ENCODE measurements at places on chromosomes 16 and 17.

- peak; percentile 4 for DNase-seq
Observed at GRCh38 chr17:1562176-1562643, 382 bp downstream of the PITPNA start.

GRCh38 chr16:87042551-87043230, 274.5 kb downstream of the C16orf95 start:
- DNase-seq: no peak

DNA sequence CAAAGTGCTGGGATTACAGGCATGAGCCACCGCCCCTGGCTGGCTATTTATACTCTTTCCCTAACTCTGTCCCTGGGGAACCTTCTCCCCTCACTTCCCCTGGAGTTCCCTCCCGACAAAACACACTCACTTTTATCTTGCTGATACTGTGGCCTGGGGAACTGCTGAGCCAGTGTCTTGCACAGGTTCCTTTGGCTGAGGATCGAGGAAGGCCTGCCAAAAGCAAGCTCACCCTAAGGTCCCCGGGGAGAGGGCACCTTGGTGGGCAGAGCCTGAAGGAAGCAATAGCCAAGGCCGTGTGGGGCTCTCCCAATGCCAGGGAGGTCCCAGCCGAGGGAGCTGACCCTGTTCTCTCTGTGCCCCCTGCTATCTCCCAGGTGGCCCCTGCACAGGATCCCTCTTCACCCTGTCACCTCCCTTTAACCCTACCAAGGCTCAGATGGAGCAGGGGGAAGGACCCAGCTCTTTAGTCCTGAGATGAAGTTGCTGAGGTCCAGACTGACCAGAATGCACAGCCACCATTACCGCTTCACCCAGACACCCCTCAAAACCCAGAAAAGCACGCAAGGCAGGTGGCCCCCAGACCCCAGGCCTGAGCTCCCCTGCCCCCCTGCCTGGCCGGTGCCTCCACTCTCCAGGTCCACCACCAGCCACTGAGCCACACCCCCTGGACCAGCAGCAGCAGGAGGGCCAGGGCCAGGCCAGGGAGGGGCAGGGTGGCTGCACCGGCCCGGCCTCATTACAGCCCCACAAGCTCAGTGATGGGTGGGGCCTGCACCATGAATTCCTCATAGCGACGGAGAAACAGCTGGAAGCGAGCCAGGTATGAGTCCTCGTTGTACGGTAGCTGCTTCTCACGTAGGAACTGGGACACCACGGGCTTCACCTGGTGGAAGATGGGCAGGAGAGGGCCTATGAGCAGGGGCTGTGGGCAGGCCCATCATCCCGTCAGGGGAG, 5.1 kb upstream of the FDXR start:
- no peak for DNase-seq

DNA sequence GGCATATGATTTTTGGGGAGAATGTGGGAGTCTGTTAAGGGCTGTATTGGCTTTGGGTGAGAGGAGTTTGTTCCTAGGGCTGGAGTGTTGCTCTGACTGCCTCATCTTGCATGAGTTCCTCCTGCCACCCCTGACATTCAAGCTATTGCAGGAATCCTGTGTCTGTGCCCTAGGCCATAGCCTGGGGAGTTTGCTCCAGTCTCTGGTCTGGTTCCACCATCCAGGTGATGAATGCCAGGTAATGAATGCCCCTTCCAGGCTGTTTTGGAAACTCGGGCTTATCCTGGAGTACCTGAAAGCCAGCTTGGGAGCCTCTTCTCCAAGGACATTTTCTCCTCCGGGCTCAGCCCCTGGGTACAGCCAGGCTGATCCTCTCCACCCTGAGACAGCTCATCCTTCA, 117.0 kb upstream of the IRX3 start:
- DNase-seq: no peak

GRCh38 chr16:24577167-24577566, 37.8 kb downstream of the RBBP6 start:
- DNase-seq: no peak

DNA sequence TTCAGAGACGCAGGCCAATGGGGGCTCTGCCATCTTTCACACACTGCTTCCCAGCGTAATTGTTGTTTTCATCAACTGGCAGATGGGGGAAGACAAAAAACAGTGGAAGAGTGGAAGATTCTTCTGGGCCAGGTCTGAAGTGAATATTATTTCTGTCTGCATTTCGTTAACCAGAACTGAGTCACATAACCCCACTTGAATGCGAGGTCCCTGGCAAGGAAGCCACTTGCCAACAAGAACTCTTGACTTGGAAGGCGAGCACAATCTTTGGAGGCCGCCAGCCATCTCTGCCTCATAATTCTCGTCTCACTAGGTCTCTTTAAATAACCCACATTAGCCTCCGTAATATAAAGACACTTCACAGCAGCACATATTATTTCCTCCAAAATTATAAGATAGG, 75.4 kb downstream of the CYB561 start:
- no peak for DNase-seq

DNA sequence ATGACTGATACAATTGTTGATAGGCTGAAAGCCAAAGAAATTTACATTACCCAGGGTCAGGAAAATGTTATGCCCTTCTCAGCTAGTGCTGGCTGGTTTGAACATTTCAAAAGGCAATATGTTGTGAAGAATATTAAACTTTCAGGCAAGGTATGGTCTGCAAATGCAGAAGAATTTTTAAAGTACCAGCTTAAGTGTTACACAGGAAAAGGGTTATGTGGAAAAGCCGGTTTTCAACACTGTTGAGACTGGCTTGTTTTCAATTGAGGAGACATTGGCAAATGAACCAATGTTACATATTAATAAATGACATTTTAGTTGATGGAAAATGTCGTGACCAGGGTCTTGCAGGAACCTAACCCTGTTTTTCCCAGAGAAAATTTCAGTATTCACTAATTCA, 215.8 kb upstream of the TBX2 start:
- no peak for DNase-seq

DNA sequence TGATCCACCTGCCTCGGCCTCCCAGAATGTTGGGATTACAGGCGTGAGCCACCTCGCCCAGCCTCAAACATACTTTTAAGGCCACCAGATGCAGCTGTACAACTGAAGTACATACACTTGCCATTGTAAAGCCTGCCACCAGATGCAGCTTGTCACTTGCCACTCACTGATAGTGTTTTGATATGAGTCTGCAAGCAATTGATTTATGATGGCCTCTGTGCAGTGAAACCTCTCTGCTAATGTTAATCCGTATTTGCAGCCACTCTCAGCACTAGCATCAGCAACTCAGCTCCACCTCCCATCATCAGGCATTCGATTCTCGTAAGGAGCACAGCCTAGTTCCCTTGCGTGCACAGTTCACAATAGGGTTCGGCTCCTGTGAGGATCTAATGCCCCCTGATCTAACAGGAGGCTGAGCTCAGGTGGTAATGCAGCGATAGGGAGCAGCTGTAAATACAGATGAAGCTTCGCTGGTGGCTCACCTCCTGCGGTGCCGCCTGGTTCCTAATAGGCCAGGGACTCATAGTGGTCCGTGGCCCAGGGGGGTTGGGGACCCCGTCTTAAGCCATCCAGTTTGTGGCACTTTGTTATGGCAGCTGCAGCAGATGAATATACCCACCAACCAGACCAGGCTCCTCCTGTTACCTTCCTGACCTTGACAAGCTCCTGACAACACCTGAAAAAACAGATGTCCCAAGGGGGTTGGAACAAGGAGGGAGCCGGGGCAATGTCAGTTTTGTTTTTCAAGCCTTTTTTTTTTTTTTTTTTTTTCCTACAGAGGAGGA, 1.3 kb upstream of the HERPUD1 start:
- DNase-seq: no peak

DNA sequence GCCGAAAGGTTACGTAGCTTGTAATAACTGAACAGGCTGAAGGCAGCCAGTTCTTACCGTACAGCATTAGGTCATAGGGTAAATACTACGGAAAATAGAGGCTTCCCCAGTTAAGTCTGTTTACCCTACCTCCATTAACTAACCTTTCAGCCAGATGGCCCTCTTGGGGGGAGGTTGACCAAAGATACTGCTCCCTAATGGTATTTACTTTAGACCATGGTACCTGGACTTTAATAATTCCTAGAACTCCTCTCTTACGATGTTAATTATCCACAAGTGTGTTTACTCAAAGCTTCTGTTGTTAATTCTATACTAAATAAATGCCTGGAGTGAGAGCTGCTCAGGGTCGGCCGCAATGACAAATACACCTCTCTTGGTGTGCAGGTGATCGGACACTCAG, 9.8 kb upstream of the ADAT1 start:
- no peak for DNase-seq

GRCh38 chr17:30599428-30600059, 122.3 kb downstream of the GOSR1 start:
- DNase-seq: no peak

DNA sequence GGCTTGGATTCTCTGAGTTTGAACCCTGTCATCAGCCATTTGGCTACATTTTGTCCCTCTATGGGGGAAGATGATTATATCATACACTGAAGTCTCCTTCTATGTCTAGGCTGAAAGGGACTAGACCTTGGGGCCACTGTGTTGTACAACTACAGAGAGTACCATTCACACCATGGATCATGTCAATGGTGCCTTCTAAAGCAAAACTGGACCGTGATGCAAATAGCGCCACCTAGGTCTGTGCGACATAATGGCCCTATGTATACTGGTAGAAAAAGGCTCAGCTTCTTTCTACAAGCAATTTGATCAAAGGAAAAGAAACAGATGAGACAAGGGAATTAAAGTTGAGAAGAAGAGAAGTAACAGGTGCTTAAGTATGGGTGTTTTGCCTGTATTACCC, 100.7 kb downstream of the LYRM1 start:
- DNase-seq: no peak

DNA sequence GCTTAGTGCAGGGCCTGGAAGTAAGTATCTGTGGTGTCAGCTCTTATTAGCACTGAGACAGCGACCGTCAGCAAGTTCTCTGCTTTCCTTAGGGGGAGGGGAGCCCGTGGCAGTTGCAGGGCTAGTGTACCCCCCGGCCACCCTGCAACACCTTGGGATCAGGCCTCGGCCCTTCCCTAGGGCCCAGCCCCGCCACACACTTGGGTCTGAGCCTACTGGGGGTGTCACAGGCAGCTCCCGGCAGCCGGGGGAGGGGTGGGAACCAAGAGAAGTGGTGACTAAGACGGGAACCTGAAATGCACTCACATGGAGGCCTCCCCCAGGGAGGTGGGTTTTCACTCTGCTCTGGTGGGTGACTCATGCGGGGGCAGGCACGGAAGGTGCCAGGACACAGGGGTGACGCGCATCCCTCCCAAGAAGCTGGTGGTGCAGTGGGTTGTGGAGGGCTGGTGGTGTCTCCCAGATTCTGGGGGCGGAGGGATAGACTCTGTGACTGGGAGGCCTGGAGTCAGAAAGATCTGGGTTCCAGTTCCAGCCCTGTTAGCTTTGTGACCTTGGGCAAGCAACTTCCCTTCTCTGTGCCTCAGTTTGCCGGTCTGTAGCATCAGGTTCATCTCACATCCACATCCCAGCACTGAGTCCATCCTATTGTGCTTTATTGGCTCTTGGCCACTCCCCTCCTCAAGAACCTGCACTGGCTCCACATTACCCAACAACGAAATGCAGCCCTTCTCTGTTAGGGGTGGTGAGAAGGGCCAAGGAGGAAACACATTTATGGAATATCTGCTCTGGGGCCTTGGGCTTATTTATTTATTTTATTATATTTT, 44.5 kb downstream of the LAT start:
- peak; percentile 83 for DNase-seq

GRCh38 chr17:67171560-67171959, 73.4 kb downstream of the HELZ start:
- no peak for DNase-seq

DNA sequence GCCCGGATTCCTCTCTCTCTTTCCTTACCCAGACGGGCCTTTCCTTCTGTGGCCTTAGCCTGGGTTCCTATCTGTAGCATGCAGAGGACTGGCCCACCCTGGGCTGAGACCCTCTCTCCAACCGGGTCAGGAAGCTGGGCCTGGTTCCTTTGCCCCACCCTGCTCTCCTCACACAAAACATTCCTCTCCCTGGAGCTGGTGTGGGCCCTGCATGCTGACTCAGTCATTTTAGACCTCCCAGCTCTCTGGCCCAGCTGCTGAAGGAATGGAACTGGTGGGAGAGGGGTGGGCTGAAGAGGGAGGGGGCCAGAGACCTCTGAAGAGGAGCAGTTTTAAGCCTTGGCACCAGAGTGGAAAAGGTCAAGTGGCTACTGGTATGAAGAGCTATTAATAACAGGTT, 957 bp downstream of the MYL4 start:
- no peak for DNase-seq

- no peak for DNase-seq
Observed at GRCh38 chr17:77116371-77116860, 24.4 kb upstream of the SEC14L1 start.

- no peak for DNase-seq
Observed at GRCh38 chr17:76391200-76391715, 6.8 kb downstream of the SPHK1 start.

DNA sequence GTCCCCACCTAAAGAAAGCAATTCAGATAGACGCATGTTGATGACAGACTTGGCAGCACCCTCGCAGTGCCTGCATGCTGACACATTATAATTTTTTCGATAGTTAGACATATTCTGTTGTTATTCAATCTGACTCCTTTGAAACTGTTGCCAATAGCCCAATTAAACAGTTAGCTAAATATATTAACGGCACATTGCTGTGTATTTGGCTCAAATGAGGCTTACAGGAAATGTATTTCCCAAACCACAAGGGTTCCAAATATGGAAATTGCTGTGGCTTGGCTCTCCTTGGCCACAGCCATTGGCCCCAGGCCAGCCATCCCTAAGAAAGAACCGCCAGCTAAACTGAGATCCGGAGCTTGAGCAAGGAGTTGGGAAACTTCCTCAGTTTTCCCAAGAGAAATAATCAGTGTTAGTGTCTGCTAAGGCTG, 31.1 kb downstream of the C16orf82 start:
- no peak for DNase-seq

GRCh38 chr17:48378708-48379392, 51.2 kb downstream of the SKAP1 start:
- no peak for DNase-seq

DNA sequence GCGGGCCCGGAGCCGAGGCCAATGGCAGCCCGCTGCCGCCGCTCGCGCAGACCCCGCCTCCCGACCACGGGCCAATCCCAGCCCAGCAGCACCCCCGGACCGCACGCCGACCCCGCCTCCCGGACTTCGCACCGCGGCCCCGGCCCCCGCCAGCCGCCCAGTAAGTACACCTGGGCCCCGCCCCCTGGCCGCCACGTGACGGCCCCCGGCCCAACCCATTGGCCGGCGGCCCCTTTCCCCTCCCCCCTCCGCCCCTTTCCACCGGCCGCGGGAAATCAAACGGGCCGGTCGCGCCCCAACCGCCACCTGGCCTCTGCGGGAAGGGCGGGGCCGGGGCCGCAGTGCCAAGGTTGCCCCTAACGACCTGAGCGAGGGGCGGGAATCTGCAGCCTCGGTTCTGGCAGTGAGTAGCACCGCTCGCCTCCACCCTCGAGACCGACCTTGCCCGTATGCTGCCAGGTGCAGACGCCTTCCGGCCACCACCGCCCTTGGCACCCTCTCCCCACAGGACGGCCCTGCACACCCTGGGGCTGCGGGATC, at the start of gene YBX2:
Gene YBX2, minus strand, starts transcription at position 26 of the 540 bp plus-strand sequence. CDS start 139 bp downstream, outside the sequence.
- DNase-seq: peak; percentile 63

DNA sequence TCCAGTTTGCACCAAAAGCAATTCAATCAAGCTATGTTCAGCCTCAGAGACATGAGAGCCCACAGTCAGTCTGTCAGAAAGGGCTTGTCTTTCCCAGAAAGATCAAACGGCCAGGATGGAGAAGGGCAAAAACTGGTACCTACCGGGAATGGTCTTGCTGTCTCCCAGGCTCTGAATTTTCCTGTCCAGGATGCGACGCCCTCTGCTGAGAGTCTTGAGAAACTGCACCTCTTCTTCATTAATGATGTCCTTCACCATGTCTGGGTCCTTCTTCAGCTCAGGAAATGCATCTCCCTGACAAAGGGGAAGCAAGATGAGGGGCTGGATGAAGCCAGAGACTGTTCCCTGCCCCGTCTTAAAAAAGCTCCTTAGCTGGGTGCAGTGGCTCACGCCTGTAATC, 15.8 kb upstream of the EXOSC6 start:
- DNase-seq: no peak

All from stimulated activated CD4-positive, alpha-beta T cell treated with anti-CD3 and anti-CD28 coated beads, Interleukin-15, amount 100 ng/mL, for 1 hour (primary cell).